IMR-90 (cell line): ENCODE measurements at places on chromosomes 6 and 20. TPM values are rescaled to one million over a fixed set of nuclear protein-coding genes. Genes with fewer than 3 reads are reported as not detected.

DNA sequence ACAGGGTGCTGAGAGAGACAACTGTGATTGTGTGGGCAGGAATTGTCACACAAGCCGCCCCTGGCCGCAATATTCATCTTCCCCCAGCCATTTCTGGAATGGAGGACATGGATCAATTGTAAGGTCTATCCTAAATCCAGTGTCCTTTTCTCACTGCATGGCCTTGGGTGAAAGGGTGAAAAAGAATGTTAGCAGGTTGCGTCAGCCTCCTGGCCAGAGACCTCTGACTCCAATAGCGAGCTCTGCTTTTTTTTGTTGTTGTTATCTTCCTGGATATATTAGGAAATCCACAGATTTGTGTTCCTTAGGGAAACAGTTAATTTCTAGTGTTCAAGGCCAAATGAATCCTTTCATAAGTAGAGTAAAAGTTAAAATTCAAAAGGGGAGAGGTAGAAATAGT, 47.1 kb upstream of the CD83 start:
- DNase-seq = no peak

GRCh38 chr20:49030954-49031619, 15.0 kb upstream of the CSE1L start:
- DNase-seq = no peak

DNA sequence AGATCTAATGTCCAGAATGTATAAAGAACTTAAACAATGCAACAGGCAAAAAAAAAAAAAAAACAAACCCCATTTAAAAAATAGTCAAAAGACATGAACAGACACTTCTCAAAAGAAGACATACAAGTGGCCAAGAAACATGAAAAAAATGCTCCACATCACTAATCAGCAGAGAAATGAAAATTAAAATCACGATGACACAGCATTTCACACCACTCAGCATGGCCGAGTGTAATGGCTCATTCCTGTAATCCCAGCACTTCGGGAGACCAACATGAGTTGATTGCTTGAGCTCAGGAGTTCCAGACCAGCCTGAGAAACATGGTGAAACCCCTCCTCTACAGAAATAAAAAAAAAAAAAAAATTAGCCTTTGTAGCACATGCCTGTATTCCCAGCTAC, 701.4 kb upstream of the NRSN1 start:
- no peak for DNase-seq

DNA sequence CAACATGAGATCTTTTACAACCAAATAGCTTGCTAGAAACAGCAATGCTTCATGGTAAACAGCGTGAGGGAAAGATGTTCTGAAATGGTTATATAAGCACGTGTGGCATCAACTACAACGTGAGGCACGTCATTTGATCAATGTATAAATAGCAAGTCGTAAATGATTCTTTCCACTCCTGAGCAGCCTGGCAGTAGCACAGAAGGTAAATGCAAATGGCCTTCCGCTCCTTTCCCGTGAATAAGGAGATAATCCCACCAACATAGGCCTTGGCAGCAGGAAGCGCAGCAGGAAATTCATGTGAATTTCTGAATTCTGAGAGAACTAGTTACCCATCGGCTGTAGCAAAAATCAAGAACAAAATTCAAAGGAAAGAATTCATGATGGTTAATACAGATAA, 17.0 kb downstream of the RPS6KA2 start:
- DNase-seq = no peak

DNA sequence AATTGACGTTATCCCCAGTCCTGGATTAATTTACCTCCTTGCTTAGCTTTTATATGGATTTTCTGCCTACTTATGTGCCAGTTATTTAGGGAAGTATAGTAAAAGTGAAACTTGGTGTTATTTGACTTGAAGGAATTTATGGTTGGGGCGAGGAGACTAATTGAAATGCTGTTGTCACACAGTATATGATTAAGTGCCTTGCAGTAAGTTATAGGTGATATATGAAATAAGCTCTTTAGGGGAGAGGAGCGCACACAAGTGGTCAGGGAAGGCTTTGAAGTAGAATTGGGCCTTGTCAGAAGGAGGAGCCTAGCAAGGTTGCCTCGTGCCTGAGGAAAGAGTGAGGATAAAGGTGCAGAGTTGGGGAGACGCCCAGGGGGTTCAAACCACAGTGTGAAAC, 20.5 kb downstream of the NCOA7 start:
- DNase-seq = no peak

GRCh38 chr20:59829786-59830664, 103.4 kb downstream of the SYCP2 start:
- no peak for DNase-seq

GRCh38 chr6:21772884-21773575, 179.5 kb downstream of the SOX4 start:
- no peak for DNase-seq

DNA sequence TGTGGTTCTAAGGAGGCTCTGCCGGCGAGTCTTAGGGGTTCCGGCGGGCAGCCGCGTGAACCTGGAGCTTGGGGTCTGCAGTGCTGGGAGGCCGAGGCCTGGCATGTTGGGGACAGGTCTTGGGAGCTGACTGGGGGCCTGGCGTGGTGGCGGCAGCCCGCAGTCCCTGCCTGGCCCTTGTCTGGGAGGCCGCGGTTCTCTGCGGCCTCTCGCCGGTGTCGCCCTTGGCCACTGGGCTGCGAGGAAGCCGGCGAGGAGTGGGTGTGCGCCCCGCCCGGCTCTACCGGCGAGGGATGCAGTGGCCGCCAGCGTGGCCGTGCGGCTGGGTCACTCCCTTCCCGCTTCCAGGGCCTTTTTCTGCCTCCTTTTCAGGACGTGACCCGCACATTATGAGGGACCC, 36.3 kb downstream of the IGF2R start:
- DNase-seq = no peak

DNA sequence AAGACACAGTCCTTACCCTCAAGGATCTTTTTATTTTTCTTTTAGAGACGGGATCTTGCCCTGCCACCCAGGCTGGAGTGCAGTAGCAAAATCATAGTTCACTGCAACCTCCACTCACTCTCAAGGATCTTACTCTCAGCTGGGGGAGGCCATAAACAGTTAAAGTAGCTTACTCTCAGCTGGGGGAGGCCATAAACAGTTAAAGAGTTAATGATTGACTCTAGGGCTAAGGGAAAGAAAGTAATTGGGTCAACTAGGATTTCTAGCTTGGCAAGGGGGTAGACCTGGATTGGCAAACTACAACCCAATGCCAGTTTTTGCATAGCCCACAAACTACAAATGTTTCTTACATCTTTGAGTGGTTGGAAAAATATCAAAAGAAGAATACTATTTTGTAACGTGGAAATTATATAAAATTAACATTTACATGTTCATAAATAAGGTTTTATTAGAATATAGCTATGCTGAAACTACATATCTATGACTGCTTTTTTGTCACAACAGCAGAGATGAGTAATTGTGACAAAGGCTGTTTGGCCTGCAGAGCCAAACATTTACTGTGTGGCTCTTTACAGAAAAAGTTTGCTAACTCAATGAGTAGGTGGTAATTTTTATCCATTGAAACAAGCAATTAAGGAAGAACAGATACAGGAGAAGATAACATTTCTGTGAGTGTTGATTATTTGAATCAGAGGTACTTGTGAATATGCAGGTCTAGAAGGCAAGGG, 46.4 kb downstream of the PTPRA start:
- DNase-seq = no peak

- no peak for DNase-seq
Measured at GRCh38 chr6:119065382-119065781, 13.1 kb downstream of the FAM184A start.

- DNase-seq = no peak
Measured at GRCh38 chr6:10557913-10558312, 36.8 kb downstream of the GCNT2 start.

DNA sequence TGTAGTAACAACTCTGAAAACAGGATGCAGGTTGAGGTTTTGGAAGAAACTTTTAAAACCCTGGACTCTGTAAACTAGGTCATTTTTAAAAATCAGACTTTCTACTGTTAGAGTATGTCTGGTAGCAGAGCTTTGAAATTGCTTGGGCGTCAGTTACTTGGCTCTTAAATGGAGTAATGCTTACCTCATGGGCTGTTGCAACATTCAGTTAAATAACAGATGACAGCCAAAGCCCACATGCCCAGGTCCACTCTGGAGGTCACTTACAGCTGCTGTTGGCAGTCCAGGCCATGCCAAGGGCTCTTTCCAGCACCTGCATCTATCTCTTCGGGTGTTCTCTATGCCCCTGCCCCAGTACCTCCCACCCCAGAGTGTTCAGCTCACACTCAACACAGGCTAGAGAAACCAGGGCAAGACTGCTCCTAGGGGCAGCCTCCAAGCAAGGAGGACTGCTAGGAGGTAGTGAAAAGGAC, 96.4 kb downstream of the BANF2 start:
- DNase-seq = peak; percentile 68

DNA sequence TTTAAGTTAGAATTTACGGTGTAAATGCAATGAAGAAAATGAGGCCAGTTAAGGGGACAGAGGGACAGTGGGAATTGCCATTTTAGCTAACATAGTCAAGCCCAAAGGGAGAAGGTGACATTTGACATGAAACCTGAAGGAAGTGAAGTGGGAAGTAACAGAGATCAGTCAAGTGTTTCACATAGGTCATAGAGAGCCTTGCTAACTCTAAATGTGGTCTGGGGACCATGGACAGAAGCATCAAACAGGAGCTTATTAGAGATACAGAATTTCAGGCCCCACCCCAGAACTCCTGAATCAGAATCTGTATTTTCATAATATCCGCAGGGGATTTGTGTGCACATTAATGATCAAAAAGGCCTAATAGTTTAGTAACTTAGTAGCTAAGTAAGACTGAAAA, 393.7 kb downstream of the FRK start:
- DNase-seq = no peak

DNA sequence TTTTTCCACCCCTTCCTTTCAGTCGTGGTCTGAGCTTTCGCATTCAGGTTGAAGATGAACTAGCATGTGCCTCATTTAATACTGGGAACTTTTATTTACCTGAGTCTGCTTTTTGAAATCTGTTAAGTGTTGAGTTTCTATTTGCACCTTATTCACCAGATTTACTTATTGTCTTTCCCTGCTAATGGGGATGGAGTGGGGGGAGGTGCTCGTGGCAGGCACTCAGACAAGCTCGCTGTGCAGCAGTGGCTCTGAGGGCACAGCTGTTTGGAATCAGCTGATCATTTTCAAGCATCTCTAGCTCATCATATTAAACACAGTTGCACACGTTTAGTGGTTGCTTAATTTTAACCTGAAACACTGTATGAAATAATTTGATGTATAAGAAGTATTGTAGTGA, 35.6 kb downstream of the UTRN start:
- no peak for DNase-seq

DNA sequence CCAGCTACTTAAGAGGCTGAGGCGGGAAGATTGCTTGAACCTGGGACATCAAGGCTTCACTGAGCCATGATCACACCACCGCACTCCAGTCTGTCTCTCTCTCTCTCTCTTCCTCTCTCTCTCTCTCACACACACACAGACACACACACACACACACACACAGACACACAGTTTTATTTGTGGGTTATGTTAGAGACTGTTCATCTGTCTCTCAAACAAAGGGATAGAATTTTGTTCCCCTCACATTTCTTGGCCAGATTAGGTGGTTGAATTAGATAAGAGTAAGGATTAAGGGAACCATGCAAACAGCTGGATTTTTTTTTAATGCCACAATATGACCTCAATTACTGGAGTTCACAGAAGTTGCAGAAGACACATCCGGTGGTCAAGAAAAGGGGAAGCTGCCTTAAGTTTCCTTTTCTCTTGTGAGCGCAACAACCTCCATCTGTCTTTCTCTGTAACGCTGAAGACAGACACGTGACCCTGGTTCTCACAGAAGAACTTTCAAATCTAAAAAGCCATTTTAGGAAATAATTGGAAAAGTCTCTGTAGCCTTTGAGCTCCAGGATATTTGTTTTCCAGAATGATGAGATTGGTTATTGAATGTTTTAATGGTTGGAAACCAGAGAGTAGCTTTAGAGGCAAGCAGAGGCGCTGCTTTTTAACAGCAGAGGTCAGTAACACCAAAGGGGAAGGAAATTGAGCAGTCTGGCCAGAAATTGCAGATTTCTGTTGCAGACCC, 32.9 kb upstream of the LGSN start:
- DNase-seq = peak; percentile 49

DNA sequence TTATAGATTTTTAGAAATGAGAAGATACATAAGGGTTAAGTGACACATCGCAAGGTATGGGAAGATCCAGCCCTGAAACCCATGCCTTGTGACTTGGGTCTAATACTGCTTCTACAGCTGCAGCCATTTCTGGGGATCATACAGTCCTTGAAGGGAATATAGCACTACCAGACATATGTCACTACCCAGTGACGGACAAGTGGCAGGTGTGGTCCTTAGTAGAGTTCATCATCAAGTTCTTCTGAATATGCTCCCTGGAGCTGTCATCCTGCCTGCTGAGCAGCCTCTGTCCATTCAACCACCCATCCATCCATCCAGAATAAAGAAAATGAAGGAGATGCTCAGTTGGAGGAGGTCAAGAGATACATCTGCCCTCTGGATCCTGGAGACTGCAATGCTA, 118.6 kb upstream of the ASF1A start:
- no peak for DNase-seq

- no peak for DNase-seq
Measured at GRCh38 chr6:17280552-17281090, 540 bp upstream of the RBM24 start.

- no peak for DNase-seq
Measured at GRCh38 chr20:47861116-47861515, 75.8 kb upstream of the SULF2 start.

DNA sequence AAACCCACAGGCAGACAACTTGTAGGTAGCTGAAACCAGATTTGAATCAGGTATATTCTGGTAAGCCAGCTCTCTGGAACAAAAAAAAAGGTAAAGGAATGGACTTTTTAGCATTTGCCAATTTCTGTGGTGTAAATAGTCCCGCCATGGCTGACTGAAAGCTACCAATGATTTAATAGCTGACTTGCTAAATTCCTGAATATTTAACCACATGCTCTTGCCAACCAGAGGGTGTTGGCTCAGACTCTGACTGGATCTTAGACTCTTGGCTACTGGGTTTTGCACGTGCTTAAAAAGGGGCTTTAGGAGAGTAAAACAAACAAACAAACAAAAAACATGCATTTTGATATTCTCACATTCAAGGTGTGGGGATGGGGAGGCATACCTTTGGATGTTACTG, 600.0 kb upstream of the CDH4 start:
- no peak for DNase-seq

GRCh38 chr20:12395353-12395752, 477.7 kb downstream of the BTBD3 start:
- no peak for DNase-seq

GRCh38 chr6:154319231-154319858, 37.3 kb downstream of the IPCEF1 start:
- DNase-seq = peak; percentile 88

GRCh38 chr20:53608456-53609452, 15.1 kb upstream of the ZNF217 start:
- DNase-seq = no peak

GRCh38 chr20:8287340-8287739, 155.3 kb downstream of the PLCB1 start:
- no peak for DNase-seq

Gene KIF25
- total RNA-seq = not detected in 2 replicates

Gene SUMO4
- total RNA-seq = 1.9 and 2.2 TPM in 2 replicates

Gene DDAH2
- 40.0 and 40.7 TPM in 2 replicates for total RNA-seq

Gene DEFB124
- not detected in 2 replicates for total RNA-seq

Gene HEY2
- not detected in 2 replicates for total RNA-seq

Gene IBTK
- total RNA-seq = 45.0 and 60.5 TPM in 2 replicates

Gene HM13
- 46.7 and 53.2 TPM in 2 replicates for total RNA-seq

Gene FOXP4
- total RNA-seq = 0.72 and 0.83 TPM in 2 replicates

Gene ELMO2
- 45.0 and 52.7 TPM in 2 replicates for total RNA-seq

Gene C20orf141
- total RNA-seq = 0.36 TPM in 1 of 2 replicates, not detected in the other

Gene FBXO30
- 9.3 and 15.3 TPM in 2 replicates for total RNA-seq

Gene MMP24
- 0.36 and 0.56 TPM in 2 replicates for total RNA-seq

Gene WFDC10B
- total RNA-seq = not detected in 2 replicates

Gene VGLL2
- total RNA-seq = not detected in 2 replicates

Gene CTCFL
- total RNA-seq = not detected in 2 replicates

Gene ZGPAT
- 13.4 and 15.6 TPM in 2 replicates for total RNA-seq
